ENCODE measurements at places on chromosomes 7 and 10. TPM values are rescaled to one million over a fixed set of nuclear protein-coding genes. Genes with fewer than 3 reads are reported as not detected.

The OR2A5 gene
- total RNA-seq: not detected

The MOGAT3 gene
- not detected for total RNA-seq

The GIMAP4 gene
- total RNA-seq: 83.5 TPM

The SKIDA1 gene
- 1.2 TPM for total RNA-seq

The HTR5A gene
- total RNA-seq: not detected

The SND1 gene
- 193 TPM for total RNA-seq

The MRPS16 gene
- total RNA-seq: 46.3 TPM

The EMX2 gene
- 1.3 TPM for total RNA-seq

The EXOC6 gene
- total RNA-seq: 37.6 TPM

The CALML5 gene
- not detected for total RNA-seq

The PALD1 gene
- total RNA-seq: 197 TPM

The CTAGE4 gene
- not detected for total RNA-seq

The ASB10 gene
- total RNA-seq: not detected

The GLI3 gene
- total RNA-seq: 10.9 TPM

The EGFR gene
- 16.8 TPM for total RNA-seq

All from glomerular endothelial cell (primary cell).